CD4-positive, CD25-positive, alpha-beta regulatory T cell (primary cell): ENCODE measurements at places on chromosomes 12 and 14. TPM values are rescaled to one million over a fixed set of nuclear protein-coding genes. Genes with fewer than 3 reads are reported as not detected.

- no peak overlapping the region for H3K27ac ChIP-seq
- H3K4me3 ChIP-seq, result no peak overlapping the region
- DNase-seq, result no peak
- no peaks in the 10 kb centered on the region for H3K27me3 ChIP-seq
- H3K36me3 ChIP-seq, result no peaks in the 10 kb centered on the region
These were observed 16.7 kb downstream of the OSBPL8 start for GRCh38 chr12:76542908-76543307.

DNA sequence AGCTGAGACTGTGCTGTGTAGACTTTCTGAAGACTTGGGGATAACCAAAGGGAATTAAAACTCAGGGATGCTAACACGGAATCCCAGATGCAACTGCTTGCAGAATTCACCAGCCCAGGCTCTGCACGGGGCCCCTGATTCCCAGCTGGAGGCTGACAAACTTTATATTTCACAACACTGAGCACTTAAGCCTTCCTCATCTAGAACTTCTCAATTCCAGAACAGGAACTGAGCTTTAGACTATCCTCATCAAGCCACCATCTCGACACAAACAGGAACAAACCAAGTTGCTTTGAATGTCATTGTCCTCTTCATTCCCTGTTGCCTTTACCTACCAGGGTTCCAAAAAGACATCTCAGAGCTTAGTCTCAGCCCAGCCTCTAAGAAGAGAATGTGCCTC is 22.2 kb downstream of the CCDC63 start:
- no peaks in the 10 kb centered on the region for H3K27me3 ChIP-seq
- H3K27ac ChIP-seq, result no peak overlapping the region
- no peaks in the 10 kb centered on the region for H3K4me1 ChIP-seq
- H3K4me3 ChIP-seq, result no peak overlapping the region
- DNase-seq, result no peak

- no peak overlapping the region for H3K27ac ChIP-seq
- no peaks in the 10 kb centered on the region for H3K4me1 ChIP-seq
- H3K36me3 ChIP-seq, result no peaks in the 10 kb centered on the region
- no peaks in the 10 kb centered on the region for H3K27me3 ChIP-seq
- DNase-seq, result no peak
- H3K4me3 ChIP-seq, result no peak overlapping the region
These were observed 14.7 kb downstream of the GALNT9 start for GRCh38 chr12:132314516-132315233.

Gene OVCH1
- total RNA-seq, result not detected

DNA sequence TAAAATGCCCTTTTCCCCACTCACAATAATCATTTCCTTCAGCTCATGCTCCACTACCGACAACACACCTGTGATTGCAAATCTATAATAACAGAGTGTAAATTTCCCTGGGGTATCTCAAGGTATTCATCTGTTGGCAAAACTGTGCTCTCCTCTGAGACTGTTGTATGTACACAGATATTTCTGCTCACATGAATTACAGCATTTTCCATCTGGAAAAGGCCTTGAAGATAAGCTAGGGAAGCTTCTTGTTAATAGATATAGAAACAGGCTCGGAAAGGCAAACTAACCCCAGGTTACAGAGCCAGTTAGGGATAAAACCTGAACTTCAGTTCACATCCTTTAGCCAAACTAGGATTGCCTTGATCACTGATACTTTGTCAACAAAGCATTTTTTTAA is 210.4 kb upstream of the KRR1 start:
- DNase-seq, result no peak
- no peak overlapping the region for H3K27ac ChIP-seq

Gene NANOG
- not detected for total RNA-seq

GRCh38 chr14:90599748-90600507 is 203.1 kb downstream of the CALM1 start:
- no peaks in the 10 kb centered on the region for H3K4me1 ChIP-seq
- H3K27ac ChIP-seq, result no peak overlapping the region
- DNase-seq, result no peak
- H3K4me3 ChIP-seq, result no peak overlapping the region
